Effector CD4-positive, alpha-beta T cell (primary cell): ENCODE measurements at places on chromosomes 13 and 19.

- DNase-seq, result no peak
Measured at GRCh38 chr13:24271231-24271600, 38.2 kb upstream of the C1QTNF9 start.

DNA sequence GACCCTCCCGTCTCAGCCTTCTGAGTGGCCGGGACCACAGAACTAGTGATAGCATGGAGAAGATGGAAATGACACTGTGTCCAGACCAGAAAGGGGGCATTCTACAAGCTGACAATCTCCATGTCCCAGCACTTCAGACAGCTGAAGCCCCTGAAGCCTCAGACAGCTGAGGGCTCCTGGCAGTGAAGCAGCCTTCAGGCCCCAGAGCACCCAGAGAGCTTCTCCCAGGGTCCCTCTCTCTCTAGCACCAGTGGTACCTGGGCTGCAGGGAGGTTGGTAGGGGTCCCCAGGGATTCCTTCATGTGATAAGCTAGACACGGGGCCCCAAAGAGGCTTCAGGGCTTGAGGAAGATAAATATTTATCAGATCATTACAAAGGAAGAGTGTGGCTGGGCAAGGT lies 7.6 kb upstream of the POP4 start:
- no peak for DNase-seq

GRCh38 chr13:96450326-96451020 lies 360.6 kb downstream of the HS6ST3 start:
- no peak for DNase-seq

GRCh38 chr19:1133471-1133929 lies 29.7 kb downstream of the GPX4 start:
- peak; percentile 72 for DNase-seq

DNA sequence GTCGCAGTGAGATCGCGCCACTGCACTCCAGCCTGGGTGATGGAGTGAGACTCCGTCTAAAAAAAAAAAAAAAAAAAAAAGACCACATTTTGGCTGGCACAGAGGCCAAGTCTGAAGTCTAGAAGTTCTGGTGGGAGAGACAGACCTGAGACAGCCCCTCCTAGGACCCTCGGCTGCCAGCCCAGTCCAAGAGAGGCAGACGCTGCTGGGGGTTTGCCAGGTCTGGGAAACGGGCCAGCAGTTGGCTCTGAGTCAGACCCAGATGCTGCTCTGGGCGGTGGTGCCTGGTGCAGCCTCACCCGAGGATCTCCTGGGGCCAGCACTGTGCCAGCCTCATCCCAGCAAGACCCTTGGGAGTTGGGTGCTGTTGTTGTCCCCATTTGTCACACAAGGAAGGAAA lies 5.8 kb downstream of the FCHO1 start:
- no peak for DNase-seq

GRCh38 chr19:3075605-3076431 lies 13.5 kb upstream of the TLE5 start:
- peak; percentile 75 for DNase-seq

- DNase-seq, result no peak
Measured at GRCh38 chr13:67854990-67855389, 624.9 kb upstream of the PCDH9 start.

DNA sequence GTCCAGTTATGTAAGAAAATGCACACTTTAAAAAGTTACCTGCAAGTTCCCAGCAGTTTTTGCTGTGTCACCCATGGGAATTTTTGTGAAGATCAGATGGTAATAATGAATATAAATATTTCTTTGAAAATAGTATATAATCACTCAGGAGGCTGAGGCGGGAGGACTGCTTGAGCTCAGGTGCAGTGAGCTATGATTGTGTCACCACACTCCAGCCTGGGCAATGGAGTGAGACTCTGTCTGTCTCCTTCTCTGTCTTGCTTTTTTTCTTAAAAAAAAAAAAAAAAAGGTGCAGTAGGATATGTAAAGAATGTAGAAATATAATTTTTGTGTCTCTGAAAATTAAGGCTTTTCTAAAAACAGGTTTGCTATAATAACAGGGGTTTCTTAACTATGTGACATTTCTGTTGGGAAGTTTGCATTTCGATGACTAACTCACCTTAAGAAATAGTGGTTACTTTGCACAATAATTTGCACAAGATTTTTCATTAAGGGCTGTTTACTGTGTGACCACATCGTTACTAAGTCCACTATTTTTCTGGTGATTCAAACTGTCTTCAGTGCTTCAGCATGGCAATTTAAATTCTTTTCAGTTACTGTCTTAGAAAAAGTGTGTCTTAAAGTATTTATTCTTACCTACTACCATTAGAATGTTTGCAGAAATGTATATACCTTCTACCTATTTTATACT lies 37.3 kb downstream of the DNAJC3 start:
- no peak for DNase-seq

DNA sequence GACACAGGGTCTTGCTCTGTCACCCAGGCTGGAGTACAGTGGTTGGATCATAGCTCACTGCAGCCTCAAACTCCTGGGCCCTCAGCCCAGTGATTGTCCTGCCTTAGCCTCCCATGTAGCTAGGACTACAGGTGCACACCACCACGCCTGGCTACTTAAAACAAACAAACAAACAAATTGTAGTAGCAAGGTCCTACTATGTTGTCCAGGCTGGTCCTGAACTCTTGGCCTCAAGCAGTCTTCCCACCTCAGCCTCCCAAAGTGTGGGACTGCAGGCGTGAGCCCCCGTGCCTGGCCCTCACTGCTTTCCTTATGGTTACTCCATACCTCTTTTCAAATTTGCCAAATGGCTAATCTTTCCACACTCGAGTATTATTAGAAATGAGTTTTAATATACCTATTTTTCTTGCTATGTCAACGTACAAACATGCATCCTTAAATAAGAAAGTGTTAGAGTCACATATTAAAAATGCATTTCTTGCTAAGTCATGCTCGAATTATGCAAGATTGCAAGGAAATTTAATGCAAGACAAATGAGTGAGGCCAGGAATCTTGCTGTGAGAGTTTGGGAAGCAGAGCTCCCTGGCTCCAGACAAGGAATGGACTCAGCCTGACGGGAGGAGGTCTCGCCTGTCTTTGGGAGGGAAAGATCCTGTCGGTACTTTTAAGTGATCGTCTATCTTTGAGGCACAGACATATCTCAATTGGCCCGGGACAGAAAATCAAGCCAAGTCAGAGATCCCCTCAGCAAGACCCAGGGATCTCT lies 39.4 kb downstream of the RFX2 start:
- DNase-seq, result no peak

DNA sequence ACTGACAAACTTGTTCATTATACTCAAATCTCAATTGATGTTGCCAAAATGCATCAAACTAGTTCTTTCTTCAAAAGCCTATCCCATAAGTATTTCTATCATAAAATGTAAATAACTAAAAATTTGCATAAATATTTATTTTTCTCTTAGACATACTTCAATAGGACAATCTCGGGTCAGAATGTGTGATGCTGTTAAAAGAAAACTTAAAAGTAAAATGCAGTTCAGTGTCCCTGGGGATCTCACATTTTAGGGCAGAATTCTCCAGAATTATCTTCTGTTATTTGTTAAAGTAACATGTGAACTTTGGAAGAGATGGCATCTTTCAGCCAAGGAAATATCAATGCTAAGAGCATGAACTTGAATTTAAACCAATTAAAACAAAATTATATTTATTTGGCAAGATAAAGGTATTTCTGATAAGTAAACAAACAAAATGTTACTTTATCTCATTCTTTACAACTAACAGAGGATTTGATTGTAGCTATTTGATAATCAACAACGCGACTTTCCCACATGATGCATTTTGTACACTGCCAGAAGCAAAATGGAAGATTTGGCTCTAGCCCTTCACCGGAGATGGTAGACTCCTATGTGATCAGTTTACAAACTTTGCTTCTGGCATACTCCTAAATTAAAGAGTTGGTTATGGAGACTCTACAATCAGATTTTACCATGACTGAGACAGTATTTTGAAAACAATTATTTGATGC lies 169.5 kb upstream of the EDNRB start:
- DNase-seq, result no peak

DNA sequence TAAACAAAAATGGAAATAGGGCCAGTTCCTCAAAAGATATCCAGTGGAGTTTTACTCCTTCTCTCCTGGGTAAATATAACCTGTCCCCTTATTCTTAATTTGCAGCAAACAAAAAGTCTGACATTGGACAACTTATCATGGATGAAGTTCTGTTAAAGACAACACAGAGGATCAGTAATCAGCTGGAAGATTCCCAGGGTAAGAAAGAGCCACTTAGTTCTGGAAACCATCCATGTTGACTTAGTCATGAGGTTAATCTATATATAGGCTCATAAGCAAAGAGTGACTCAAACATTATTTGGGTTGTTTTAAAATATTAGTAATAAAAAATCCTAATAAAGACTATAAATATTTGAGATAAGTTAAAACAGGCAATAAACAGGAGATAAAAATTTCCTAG lies 40.5 kb upstream of the EBPL start:
- no peak for DNase-seq

- DNase-seq, result no peak
Measured at GRCh38 chr13:83220241-83220640, 662.0 kb downstream of the SLITRK1 start.

DNA sequence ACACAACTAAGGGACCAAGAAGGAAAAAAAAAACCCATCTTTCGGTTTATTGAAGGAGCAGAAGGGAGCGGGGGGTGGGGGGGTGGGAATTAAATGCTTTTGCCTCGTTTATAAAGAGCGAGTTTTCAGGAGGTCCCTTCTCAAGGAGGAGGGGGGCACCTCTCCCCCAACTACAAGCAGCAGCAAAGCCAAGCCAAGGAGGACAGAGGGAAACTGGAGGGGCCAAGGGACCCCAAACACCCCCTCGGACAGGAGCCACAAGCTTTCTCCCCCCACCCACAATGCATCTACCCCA lies 2.4 kb downstream of the IRF2BP1 start:
- no peak for DNase-seq

DNA sequence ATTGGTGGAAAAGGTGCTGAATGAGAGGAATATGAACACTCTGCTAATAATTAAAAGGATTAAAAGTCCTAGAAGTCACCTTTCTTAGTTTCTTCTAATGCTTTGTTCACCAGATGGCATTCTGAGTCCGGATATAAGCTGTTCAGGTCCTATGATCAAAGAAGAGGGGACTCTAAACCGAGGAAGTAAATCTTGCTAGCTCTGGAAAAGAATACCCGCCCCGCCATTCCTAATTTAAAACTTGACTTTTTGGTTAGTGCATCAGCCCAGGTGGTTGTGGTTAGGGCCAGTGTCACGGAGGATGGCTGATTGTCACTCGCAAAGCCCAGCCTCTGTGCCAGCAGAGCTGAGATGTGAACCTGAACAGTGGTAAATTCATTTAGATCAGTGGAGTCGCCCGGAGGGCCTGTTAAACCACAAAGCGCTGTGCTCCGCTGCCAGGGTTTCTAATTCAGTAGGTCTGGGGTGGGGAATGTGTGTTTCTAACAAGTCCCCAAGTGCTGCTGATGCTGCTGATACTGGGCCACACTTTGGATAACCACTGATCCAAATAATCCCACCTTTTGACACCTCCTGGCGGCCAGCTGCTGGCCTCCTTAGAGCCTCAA lies 425.4 kb downstream of the DCT start:
- no peak for DNase-seq

DNA sequence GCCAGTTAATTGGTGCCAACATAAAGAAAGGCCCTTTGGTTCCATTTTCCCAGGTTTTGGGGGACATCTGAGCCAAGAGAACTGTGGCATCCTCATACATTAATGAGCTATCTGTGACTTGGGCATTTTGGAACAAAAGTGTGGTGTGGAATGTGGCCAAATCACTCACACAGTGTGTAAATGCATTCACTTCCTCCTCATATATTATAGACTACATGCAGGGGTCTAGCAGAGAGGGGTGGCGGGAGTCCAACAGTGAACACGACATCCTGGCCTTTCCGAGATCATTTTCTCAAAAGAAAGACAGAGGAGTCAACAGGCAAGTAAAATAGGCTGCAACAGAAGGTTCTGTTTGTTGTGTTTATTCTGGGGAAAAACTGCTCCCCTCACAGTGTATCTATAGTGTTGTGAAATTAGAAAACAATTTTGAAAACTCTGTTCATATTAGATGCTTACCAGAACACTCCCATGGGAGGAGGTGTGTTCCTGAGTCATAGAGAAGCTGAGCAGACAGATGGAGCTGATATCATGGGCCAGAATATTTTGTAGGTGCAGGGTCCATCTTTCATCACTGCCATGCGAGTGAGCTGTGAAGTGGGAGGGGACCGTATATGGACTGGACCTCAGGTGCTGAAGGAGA lies 36.9 kb downstream of the PABPC3 start:
- DNase-seq, result no peak

- DNase-seq, result no peak
Measured at GRCh38 chr13:104823071-104823470, 1712.4 kb downstream of the EFNB2 start.

- no peak for DNase-seq
Measured at GRCh38 chr13:33550276-33550675, 264.7 kb upstream of the STARD13 start.

DNA sequence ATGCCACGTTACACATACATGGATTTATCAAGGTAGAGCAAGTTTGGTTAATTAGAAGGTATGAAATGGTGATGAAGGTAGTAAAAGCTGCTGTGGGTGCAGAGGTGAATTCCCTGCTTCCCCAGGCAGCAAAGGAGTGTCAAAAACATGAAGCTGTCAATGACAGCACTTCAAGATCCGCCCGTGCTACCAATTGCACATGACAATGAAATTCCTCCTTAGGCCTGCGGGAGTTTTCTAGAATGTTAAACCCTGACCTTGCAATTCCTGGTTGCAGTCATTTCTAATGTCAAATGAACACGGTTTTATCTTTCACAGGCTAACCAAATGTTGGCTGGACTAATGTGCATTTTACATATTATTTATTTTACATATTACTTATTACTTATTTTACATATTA lies 67.7 kb upstream of the LSM14A start:
- DNase-seq, result no peak

DNA sequence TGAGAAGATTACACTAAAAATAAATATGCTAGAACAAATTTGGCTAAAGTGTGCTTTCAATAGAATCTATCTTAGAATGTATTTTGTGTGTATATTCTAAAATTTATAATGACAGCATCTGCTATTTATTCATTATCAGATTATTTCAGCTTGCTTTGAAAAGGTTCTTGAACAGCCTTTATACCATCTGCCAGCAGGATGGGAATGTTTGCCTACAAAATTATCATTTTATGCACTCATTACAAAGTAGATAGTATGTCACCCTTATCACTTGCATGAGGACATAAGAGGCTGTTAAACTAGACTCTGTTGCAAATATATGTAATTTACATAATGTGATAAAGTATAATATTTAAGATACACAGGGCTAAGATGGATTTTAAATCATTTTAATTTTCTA lies 1286.9 kb upstream of the PCDH20 start:
- no peak for DNase-seq

GRCh38 chr13:27263438-27263837 lies 7.2 kb upstream of the RASL11A start:
- DNase-seq, result no peak

DNA sequence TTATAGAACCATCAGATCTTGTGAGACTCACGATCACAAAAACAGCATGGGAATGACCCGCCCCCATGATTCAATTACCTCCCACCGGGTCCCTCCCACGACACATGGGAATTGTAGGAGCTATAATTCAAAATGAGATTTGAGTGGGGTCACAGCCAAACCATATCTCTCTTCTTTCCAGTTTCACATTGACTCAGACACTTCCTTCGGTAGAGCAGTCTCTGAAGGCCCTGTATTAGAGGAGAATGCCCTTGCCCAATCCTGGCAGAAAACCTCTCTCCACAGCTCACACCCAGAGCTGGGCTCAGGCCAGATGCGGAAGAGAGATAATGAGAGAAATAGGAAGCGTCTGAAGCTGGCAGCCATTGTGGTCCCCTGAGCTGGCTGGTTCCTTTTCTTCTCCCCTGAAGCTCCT lies 72.4 kb upstream of the CLDN10 start:
- no peak for DNase-seq

- DNase-seq, result no peak
Measured at GRCh38 chr19:13400296-13400695, 106.0 kb downstream of the CACNA1A start.
